ENCODE measurements at places on chromosomes 12 and 14. TPM values are rescaled to one million over a fixed set of nuclear protein-coding genes. Genes with fewer than 3 reads are reported as not detected.

DNA sequence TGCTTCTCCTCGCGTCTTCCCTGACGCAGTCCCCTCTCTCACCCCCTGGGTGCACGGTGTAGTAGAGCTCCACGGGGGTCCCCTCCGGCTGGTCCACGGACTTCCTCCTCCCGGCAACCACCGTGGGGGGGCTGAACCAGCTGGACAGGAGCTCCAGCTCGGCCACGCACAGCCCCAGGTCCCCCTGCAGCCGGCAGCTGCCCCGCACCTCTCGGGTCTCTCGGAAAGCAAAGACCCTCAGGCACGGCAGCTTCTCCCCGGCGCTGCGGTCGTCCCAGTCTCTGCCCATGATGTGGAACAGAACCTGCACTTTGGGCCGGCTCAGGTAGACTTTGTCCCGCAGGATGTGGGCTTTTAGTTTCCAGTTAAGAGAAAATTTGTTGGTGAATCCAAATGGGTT, 203.8 kb downstream of the TMEM132D start:
- H3K4me3 ChIP-seq, result no peak overlapping the region
- no peak for DNase-seq
- H3K36me3 ChIP-seq, result no peaks in the 10 kb centered on the region
- no peak overlapping the region for H3K27ac ChIP-seq
- H3K27me3 ChIP-seq, result no peaks in the 10 kb centered on the region

- peaks cover 39% of the 10 kb centered on the region for H3K36me3 ChIP-seq
- DNase-seq, result no peak
- H3K27ac ChIP-seq, result no peak overlapping the region
- H3K27me3 ChIP-seq, result no peaks in the 10 kb centered on the region
- no peak overlapping the region for H3K4me3 ChIP-seq
- peaks cover 26% of the 10 kb centered on the region for H3K4me1 ChIP-seq
These were observed 9.9 kb downstream of the OAS2 start for GRCh38 chr12:112988224-112988623.

- H3K4me1 ChIP-seq, result no peaks in the 10 kb centered on the region
- H3K4me3 ChIP-seq, result no peak overlapping the region
- H3K36me3 ChIP-seq, result no peaks in the 10 kb centered on the region
These were observed 40.3 kb downstream of the ADGRD1 start for GRCh38 chr12:130993759-130994670.

DNA sequence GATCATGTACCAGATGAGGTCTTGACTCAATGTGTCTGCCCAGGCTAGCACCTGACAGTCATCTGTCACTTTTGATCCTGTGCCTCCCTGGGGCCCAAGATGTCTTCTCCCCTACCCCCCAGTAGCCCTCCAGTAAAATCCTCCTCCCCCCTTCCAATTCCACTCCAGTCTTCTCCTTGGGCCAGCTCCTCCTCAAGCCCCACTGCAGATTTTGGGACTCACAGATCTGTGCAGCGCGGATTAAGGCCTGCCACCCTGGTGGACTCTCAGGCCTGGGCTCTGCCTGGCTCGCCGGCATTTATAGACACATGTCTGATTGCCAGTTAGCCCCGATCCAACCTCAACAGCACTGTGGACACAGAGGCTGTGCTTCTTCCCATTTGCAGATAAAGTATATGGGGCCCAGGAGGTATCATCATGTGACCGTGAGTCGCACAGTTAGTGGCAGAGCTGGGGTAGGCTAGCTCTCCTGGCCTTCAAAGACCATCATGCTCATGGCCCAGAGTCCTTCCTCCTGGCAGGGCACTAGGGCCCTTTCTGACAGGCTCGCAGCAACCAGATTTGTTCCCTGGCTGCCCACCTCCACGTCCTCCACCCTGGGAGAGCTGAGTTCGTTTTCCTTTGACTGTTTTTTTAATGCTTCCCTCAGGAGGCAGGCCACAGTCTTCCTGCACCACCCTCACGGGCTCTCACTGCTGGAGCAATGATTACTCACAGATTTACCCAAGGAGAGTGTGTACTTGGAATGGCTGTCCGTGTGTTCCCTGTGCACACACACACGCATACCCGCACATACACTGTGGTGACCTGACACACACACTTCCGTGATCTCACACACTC, 98.3 kb upstream of the DIO3 start:
- H3K27ac ChIP-seq, result no peak overlapping the region
- H3K4me3 ChIP-seq, result no peak overlapping the region
- no peaks in the 10 kb centered on the region for H3K4me1 ChIP-seq
- no peaks in the 10 kb centered on the region for H3K36me3 ChIP-seq
- no peak for DNase-seq

DNA sequence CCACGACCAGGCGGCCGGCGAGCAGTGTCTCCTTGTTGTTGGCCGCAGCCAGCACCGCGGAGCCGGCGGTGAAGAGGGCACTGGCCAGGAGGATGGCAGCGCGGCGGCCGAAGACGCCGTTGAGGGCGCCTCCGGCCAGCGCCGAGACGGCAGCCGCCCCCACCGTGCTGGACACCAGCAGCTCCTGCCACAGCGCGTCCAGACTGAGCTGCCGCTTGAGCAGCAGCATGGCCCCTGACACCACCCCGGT, 691 bp downstream of the SLC2A13 start:
- H3K4me3 ChIP-seq, result peak overlapping the region; percentile 81
- peaks cover 23% of the 10 kb centered on the region for H3K4me1 ChIP-seq
- H3K27ac ChIP-seq, result peak overlapping the region; percentile 47
- H3K27me3 ChIP-seq, result no peaks in the 10 kb centered on the region
- H3K36me3 ChIP-seq, result no peaks in the 10 kb centered on the region
- no peak for DNase-seq

DNA sequence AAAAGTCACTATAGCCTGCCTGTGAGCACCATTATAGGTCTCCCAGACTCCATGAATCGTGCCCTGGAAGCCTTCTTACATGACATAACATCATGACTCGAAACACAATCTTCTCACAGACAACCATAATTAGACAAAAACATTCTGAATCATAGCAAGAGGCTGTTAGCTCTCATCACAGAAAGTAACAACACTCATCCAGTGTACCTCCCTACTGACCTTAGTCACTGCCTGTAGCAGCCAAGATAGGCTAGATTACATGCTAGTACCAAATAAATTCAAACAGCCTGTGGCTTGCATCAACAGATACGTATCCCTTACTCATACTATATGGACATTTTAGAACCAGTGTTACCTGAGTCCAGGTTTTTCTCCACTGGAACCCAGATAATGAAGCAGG, 663.8 kb upstream of the FOXG1 start:
- DNase-seq, result no peak
- no peak overlapping the region for H3K4me3 ChIP-seq
- no peaks in the 10 kb centered on the region for H3K27me3 ChIP-seq
- no peaks in the 10 kb centered on the region for H3K36me3 ChIP-seq
- H3K4me1 ChIP-seq, result no peaks in the 10 kb centered on the region
- no peak overlapping the region for H3K27ac ChIP-seq

DNA sequence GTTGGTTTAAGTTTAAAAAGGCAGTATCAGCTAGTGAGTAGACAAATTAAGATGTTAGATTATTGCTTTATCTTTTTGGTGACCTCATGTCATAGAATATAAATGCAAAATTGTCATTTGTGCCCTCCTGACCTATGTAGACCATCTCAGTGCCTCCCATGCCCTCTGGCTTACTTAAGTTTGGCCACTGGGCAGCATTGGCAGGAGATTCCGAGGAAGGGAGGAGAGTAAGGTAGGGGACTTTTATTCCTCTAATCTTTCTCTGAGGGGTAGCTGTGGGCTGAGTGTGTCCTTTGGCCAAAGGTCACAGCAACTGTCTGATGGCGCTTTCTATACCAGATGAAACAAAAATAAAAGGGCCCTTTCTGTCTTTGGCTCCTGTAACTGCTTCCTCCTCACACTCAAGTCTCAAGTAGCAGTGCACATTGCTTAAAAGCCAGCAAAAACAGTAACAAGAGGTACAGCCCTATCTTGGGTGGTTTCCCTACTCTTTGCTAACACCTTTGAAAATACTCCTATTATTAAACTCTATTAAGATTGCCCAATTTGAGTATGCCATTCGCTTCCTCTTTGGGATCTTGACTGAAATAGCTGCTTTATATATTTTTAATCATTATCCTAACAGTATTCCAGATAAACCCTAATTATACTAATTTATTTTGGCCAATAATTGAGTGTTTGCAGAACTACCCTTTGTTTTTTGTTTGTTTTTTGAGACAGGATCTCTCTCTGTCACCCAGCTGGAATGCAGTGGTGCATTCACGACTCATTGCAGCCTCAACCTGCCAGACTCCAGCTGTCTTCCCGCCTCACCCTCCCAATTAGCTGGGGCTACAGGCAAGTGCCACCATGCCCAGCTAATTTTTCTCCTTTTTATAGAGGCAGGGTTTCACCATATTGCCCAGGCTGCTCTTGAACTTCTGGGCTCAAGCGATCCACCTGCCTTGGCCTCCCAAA, 56.5 kb upstream of the KCNH3 start:
- no peak overlapping the region for H3K27ac ChIP-seq
- no peak overlapping the region for H3K4me3 ChIP-seq
- no peaks in the 10 kb centered on the region for H3K36me3 ChIP-seq
- H3K4me1 ChIP-seq, result peaks cover 3% of the 10 kb centered on the region

DNA sequence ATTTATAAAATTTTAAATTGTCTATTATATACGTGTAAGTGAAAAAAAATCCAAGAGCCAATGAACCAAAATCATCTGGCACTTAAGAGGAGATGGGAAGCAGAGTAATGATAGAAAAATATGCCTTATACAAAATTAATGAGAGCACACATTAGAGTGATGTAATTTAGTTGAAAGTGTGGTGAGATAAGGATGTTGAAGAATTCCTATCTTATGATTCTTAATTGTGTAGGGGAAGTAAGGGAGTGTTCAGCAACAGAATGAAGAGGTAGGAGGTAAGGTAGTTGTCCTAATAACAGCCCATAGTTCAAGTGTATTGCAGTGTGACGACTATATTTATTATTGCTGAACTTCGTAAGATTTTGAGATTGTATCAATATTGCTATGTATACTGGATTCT, 843.4 kb upstream of the FLRT2 start:
- H3K36me3 ChIP-seq, result no peaks in the 10 kb centered on the region
- no peaks in the 10 kb centered on the region for H3K4me1 ChIP-seq
- no peak for DNase-seq
- H3K27me3 ChIP-seq, result no peaks in the 10 kb centered on the region
- no peak overlapping the region for H3K27ac ChIP-seq
- no peak overlapping the region for H3K4me3 ChIP-seq

- no peak overlapping the region for H3K4me3 ChIP-seq
- H3K36me3 ChIP-seq, result no peaks in the 10 kb centered on the region
- peak overlapping the region; percentile 14 for H3K27ac ChIP-seq
- no peaks in the 10 kb centered on the region for H3K4me1 ChIP-seq
These were observed 12.5 kb downstream of the EGLN3 start for GRCh38 chr14:33938131-33938949.

DNA sequence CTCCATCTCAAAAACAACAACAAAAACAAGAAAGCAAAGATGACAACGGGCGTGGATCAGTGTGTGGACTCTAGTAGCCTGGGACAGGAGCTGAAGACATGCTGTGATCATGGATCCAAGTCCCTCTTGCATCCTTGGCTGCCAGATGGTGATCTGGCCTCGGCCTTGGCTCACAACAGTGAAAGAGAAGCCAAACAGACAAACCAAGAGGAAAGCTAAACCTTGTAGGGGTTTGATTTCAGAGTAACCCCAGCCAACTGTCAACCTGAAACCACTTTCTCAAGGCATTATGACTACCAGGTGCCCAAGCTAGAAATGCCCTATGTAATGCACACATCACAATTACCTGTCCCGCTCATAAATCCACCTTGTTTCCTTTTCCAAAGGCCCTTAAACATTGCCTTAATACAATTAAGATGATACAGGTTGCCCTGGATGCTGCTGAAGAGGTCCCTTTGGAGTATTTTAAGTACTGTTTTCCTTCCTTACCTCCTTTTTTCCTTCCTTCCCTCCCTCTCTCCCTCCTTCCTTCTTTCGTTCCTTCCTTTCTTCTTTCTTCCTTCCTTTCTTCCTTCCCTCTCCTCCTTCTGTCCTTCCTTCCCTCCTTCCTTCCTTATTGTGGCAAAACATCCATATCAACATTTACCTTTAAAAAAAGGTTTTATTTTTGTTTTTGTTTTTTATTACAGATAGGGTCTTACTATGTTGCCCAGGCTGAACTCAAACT, 41.4 kb upstream of the NINJ2 start:
- no peaks in the 10 kb centered on the region for H3K4me1 ChIP-seq
- H3K27me3 ChIP-seq, result no peaks in the 10 kb centered on the region
- H3K36me3 ChIP-seq, result no peaks in the 10 kb centered on the region
- H3K27ac ChIP-seq, result no peak overlapping the region
- no peak for DNase-seq

DNA sequence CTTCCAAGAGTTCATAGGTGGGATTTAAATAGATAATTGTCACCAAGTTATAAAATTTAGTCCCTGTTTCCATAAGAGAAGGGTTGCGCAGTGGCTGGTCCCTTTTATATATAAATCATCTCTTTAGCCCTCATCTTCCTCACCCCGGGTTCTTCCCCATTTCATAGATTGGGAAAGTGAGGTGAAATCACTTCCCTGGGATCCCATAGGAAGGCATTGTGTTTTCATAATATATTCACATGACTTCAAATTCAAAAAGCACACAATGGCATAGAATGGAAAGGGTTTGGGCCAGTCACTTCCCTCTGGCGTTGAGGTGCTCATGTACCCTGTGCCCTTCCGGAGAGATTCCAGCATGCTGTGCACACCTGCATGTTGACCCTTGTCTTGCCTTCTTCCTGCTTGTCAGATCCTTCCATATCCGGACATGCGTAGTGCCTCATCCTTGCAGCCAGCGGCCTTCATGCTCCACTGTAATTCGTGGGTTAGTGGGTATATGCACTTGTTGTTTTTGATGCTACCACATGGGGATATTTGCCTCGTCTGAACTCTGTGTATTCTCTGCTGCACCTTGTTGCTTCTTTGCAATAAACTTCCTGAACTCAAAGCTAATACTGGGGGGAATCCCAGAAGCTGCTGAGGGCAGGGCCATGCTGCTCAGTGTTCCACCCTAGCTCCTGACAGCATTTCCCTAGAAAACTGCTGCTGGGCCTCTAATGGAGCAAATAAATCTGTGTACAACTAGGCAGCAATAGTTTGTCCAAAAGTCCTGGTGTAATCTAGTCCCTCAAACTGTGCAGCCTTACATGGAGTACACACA, 59.6 kb downstream of the ANAPC7 start:
- DNase-seq, result no peak
- no peak overlapping the region for H3K4me3 ChIP-seq
- peaks cover 2% of the 10 kb centered on the region for H3K4me1 ChIP-seq
- H3K36me3 ChIP-seq, result peaks cover 71% of the 10 kb centered on the region
- H3K27ac ChIP-seq, result no peak overlapping the region

GRCh38 chr14:100336618-100337530, 13.7 kb downstream of the SLC25A47 start:
- no peak overlapping the region for H3K4me3 ChIP-seq
- no peaks in the 10 kb centered on the region for H3K36me3 ChIP-seq
- DNase-seq, result no peak
- H3K27me3 ChIP-seq, result no peaks in the 10 kb centered on the region

- no peak for DNase-seq
- no peaks in the 10 kb centered on the region for H3K36me3 ChIP-seq
- no peaks in the 10 kb centered on the region for H3K4me1 ChIP-seq
- H3K27ac ChIP-seq, result no peak overlapping the region
- H3K27me3 ChIP-seq, result no peaks in the 10 kb centered on the region
These were observed 82.2 kb downstream of the ADCK1 start for GRCh38 chr14:77882098-77882497.

GRCh38 chr12:93164103-93164880, 213.4 kb upstream of the NUDT4 start:
- DNase-seq, result no peak
- H3K36me3 ChIP-seq, result no peaks in the 10 kb centered on the region
- no peaks in the 10 kb centered on the region for H3K4me1 ChIP-seq
- no peak overlapping the region for H3K4me3 ChIP-seq

GRCh38 chr14:52342849-52343596, 28.9 kb downstream of the PTGER2 start:
- no peak overlapping the region for H3K27ac ChIP-seq
- no peaks in the 10 kb centered on the region for H3K4me1 ChIP-seq
- no peaks in the 10 kb centered on the region for H3K36me3 ChIP-seq

The KRT6A gene
- total RNA-seq, result not detected

The ANKRD33 gene
- total RNA-seq, result not detected
